ENCODE measurements at places on chromosomes 5 and 9.
A peak's percentile ranks its signal among the peaks of the same experiment; 100 is the strongest.

DNA sequence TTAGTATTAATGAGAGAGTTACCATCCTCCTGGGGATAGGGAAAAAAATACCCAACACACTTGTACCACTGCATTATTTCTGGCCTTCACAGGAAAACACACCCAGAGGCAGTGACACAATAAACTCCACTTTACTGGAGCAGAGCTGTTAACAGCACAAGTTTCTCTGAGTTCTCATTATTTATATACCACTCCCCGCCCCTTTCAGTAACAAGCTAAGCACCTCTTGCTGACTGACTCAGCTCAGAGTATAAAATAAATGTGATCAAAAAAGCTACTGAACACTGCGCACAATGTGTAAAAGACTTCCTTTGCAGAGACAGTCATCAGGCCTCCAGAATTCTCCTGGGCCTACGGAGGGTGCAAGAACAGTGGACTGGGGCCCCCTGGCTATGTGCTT, 21.6 kb downstream of the KLF9 start:
- DNase-seq: no peak

- no peak for DNase-seq
Measured at GRCh38 chr5:40484495-40484894, 195.2 kb upstream of the PTGER4 start.

GRCh38 chr5:151706906-151707305, 20.2 kb upstream of the SPARC start:
- no peak for DNase-seq

DNA sequence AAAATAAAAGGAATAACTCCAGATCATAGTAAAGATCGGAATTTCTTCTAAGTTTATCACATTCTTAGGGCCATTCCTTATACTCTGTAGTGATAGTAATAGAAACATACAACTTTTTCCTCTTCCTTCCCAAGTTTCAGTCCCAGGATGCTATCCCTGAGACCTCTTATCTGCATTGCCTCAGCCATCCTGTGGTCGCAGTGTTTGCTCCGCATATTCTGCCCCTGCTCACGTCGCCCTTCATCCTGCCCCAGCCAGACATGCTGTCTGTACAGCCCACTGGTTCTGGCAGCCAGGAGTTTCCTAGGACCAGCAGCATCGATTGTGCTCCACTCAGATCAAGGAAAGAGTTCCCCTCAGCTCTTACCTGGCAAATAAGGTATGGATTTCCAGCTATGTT, 132.7 kb upstream of the ERCC6L2 start:
- no peak for DNase-seq

DNA sequence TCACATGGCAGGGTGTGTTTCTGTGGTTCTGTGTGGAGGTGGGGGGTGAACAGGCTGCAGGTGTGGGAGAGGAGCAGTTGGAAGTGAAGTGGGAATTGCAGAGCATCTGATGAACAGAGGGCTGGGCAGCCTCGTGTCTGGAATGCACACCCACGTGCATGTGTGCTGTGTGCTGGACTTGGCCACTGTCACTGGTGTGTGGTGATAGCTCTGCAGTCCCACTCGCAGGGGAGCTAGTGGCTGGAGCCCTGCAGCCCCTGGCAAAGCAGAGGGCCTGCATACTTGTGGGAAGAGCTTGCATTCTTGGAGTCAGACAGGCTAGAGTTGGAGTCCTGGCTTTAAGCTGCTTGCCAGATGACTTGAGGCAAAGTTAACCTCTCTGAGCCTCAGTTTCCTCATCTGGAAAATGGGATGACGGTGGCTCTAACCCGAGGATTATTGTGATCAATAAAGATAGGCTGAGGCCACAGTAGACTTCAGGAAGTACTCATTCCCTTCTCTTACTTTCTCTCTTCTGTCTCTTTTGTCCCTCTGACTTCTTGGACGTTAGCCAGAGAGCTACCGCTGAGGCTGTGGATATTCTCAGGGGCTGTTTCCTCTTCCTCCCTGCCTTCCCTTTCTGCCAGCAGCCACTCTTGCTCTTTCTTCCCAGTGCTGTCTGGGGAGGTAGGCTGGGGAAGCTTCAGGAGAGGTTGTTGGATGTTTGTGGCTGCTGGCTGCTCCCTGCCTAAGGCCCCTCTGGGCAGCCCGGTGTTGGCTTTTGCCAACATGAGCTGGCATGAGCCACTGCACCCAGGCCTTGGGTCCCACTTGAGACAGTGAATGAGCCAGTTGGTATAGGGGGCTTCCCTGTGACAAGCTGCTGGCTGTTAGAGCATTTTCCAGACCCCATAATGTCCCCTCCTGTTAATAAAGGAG, 18.3 kb downstream of the PSAT1 start:
- no peak for DNase-seq

- DNase-seq: no peak
Measured at GRCh38 chr5:173163219-173163618, 18.9 kb downstream of the BNIP1 start.

GRCh38 chr5:104265531-104266140, 703.0 kb upstream of the NUDT12 start:
- no peak for DNase-seq

DNA sequence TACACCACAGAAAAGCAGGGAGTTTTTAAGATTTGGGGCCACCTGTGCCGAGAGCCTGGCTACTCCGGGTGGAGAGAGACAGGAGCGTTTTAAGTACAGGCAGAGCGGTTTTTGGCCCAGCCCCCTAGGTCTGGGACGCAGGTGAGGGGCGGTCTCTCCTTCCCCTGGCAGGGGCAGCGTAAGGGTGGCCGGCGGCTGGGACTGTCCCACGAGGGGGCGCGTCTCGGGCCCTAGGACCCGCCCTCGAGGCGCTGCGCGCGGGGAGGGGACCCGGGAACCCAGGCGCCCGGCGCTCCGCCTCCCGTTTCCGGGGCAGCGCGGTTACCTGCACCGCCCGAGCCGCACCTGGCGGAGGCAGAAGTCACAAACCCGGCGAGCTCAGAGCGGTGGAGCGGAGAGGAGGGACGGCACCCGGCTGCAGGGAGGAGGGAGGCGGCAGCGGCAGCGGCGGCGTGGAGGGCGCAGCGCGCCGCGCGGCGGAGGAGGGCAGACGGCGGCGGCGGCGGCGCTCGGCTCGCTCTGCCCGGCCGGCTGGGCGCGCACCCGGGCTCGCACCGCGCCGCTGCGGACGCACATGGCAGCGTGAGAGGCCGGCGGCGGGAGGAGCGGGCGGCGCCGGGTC, at the start of gene WWC1:
Gene WWC1 (plus strand): TSS at position 304 of the 622 bp plus-strand sequence. CDS start 508 bp downstream, outside the sequence.
- DNase-seq: peak; percentile 57

DNA sequence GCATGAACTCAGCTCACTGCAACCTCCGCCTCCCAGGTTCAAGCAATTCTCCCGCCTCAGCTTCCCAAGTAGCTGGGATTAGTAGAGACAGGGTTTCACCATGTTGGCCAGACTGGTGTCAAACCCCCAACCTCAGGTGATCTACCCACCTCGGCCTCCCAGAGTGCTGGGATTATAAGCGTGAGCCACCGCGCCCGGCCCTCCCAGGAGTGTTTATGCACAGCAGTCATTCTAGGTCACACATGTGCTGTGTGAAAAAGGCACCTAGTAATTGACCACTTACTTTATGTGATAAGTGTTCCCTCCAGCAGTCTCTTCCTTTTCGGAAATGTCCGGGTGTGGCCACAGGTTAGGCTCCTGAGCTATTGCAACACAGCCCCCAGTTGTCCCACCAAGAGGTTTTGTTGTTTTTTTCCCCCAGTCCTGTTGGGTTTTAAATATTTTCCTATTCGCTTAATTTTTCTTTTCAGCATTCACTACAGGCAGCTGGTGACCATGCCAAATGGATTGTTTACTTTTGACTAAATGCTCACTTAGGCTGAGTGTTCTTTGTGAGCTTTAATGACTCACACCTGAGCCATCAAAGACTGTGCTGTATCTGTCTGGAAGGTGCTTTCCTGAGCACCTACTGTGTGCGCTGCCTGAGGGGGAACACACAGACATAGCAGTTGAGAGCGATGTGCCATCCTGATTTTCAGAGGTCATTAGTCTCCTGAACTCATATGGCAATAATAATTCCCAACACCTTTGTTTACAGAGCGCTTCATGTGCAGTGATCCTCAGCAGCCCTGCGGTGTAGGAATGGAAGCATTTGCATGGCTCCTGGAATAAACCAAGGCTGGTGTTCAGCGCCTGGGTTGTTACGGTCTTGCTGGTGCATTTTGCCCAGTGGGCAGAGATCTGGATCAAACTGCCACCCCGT, 94.3 kb downstream of the MVB12B start:
- no peak for DNase-seq

DNA sequence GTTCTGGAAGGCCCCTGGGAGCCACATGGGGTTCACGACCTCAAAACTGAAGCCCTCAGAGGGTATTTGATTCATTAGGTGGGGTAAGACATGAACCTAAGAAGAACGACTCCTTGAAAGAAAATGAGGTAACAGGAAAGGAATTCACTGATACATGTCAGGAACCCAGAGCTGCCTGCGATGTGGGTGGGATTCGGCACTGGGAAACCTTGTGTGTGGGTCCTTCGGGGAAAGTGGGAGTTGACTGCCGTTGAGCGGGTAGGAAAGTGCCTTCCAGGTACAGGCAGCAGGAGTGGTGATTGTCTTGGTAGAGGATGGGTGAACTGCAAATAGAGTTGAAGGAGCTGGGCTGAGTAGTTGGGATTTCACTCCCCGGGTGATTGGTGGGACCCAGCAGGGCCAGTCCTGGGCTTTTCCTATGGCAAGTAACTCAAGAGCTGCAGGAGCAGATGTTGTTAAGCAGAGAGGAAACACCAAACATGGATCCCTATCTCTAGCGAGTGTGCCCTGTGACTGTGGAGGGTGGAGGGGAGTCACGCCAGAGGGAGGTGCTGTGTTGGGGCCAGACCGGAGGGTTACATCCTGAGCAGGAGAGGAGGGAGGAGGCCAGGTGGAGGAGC, 30.8 kb downstream of the ANKRD33B start:
- no peak for DNase-seq

GRCh38 chr9:133566382-133566781, 31.9 kb downstream of the ADAMTSL2 start:
- DNase-seq: no peak

DNA sequence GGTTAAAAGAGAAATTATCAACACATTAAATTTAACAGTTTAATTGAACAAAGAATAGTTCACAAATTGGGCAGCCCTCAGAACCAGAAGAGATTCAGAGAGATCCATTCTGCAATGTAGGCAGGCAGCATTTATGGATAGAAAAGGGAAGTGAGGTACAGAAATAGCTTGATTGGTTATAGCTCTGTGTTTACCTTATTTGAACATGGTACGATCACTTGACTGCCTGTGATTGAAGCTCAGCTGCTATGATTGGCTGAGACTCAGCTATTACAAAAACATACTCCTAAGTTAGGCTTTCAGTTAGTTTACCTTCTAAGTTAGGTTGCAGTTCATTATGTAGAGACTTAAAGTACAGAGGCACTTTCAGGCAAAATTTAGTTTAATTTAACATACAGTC, 7.3 kb downstream of the CNTRL start:
- no peak for DNase-seq

- no peak for DNase-seq
Measured at GRCh38 chr5:110094109-110094508, 404.4 kb downstream of the MAN2A1 start.

DNA sequence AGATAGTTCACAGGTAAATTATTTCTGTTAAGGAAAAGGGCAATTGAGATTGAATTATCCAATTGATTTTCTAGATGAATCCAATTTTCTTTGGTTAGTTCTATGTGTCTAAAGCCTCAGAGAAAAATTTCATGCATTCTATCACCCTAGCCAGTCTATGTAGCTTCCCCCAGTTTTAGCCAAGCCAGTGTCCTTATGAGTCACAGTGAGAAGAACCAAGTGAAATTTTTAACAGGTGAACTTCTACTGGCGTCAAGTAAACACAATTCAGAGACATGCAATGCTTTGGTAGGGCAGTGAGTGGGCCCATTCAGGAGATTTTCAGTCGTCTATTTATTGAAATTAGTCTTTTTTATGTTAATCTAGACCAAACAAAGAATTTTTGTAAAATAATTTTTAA, 1077.4 kb upstream of the ARRDC3 start:
- no peak for DNase-seq

DNA sequence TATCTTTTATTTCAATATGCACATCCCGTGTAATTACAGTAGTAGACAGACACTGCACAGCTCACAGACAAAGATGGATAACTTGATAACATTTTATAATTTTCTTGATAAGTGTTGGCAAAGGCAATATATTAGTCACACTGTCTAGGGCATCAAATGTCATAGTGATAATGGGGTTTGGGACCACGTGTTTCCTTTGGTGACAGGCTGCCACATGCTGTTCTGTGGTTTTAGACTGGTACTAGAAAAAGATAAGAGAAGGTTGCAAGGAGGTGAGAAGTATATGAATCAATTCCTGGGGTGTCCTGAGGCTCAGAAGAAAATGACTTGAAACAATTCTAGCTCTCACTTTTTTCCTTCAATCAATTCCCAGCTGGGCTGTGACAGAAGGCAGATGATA, 258.8 kb upstream of the CHD1 start:
- DNase-seq: no peak

DNA sequence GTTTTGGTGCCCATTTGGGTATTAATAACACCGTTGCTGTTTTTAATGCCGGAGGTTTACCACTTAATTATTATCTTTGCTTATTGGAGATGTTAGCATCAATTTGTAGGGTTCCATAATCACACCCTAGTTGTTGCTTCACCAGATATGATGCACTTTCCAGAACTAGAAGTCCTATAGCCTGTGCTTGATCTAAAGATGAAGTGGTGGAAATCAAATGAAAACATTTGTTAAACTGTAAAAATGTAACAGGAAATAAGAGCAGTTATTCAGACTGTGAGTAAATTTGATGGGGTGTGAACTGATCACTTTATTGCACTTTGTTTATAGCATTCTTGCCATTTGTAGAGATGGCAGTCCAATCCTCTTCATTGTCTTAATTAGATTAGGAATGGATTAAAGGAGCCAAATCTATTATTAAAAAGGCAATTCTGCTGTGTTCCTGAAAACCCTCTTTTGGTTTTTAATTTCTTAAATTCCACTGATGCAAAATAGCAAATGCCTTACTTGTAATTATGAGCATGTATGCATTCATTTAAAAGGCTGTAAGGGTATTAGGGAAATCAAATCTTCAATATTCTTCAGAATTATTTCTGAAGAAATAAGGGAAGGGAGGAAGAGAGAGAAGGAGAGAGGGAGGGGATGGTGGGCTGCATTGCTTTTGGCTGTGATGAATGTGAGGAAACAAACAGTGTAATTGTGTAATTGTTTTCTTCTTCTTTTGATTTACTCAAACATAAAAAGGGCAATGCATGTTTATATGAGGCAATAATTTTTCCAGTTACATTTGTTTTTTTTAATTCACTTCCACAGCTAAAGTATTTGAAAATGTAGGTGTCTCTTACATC, 675.2 kb upstream of the WWC1 start:
- no peak for DNase-seq

GRCh38 chr9:93094658-93095204, 1.3 kb upstream of the CARD19 start:
- DNase-seq: no peak

- no peak for DNase-seq
Measured at GRCh38 chr5:101278917-101279316, 375.8 kb upstream of the ST8SIA4 start.

GRCh38 chr5:62142351-62142750, 163.7 kb upstream of the KIF2A start:
- DNase-seq: no peak

DNA sequence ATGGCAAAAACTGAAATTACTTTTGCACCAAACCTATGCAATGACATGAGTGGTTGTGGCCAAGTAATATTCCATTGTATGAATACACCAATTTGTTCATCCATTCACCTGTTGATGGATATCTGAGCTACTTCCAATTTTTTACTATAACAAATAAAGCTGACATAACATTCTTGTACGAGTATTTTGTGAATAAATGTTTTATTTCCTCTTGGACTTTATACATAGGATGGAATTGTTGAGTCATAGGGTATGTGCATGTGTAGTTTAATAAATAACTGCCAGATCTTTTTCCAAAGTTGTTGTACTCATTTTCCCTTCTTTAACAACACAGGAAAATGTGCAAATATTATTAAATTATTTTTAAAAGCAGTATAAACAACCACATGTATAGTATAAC, 146.1 kb upstream of the ZNF462 start:
- DNase-seq: no peak
